ENCODE measurements at places on chromosomes 5 and 9. TPM values are rescaled to one million over a fixed set of nuclear protein-coding genes. Genes with fewer than 3 reads are reported as not detected.

Gene ECPAS
- total RNA-seq = 83.8 TPM

Gene DYNC2I2
- total RNA-seq = 43.9 TPM

Gene PCDHB3
- total RNA-seq = 10.6 TPM

Gene SPATA31D4
- not detected for total RNA-seq

Gene CTXN3
- total RNA-seq = 4.0 TPM

Gene CTNND2
- total RNA-seq = 37.3 TPM

Gene LRRC26
- 1.7 TPM for total RNA-seq

Gene FGF18
- total RNA-seq = 5.3 TPM

Gene GPR150
- not detected for total RNA-seq

Gene THBS4
- 217 TPM for total RNA-seq

Gene PCDHA9
- 4.6 TPM for total RNA-seq

Gene EGFLAM
- total RNA-seq = 75.3 TPM

Gene MARCOL
- total RNA-seq = not detected

Gene SPARC
- total RNA-seq = 2,277 TPM

Gene GPR21
- total RNA-seq = 7.7 TPM

Gene MRNIP
- 55.3 TPM for total RNA-seq

Gene PSAT1
- 35.4 TPM for total RNA-seq

Gene MZB1
- not detected for total RNA-seq

Gene CDKN2AIPNL
- 28.7 TPM for total RNA-seq

Gene SPINK7
- not detected for total RNA-seq

Gene DNM1
- total RNA-seq = 135 TPM

Gene NDFIP1
- total RNA-seq = 119 TPM

Gene SLC6A19
- 0.27 TPM for total RNA-seq

Gene TERT
- 1.8 TPM for total RNA-seq

Gene GFRA3
- total RNA-seq = 2.7 TPM

Gene SUSD3
- 2.4 TPM for total RNA-seq

Gene IL9
- total RNA-seq = not detected
